ENCODE measurements at places on chromosomes 7 and 10.

GRCh38 chr10:100731407-100732240 lies 13.8 kb upstream of the PAX2 start:
- DNase-seq: no peak

- peak; percentile 77 for DNase-seq
These were observed 172.3 kb upstream of the ADO start for GRCh38 chr10:62632071-62632809.

- peak; percentile 43 for DNase-seq
These were observed 92.0 kb upstream of the MACROH2A2 start for GRCh38 chr10:69960606-69960987.

DNA sequence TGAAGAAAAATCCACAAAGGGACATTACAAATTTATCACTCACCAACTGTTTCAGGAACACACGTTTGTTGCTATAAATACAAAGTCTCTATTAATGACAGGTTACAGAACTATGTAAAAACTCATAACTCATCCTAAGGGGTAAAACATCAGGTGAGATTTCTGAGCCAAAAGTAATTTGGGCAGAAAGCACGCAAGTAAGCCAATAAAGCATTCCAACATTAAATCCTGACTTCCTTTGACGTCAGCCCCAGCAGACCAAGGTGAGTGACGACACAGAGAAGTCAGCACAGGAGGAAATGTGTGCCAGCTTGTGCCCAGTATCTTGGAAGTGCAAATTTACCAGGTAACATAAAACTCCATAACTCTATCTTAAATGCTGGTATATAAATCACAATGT lies 45.7 kb downstream of the IMMP2L start:
- no peak for DNase-seq

DNA sequence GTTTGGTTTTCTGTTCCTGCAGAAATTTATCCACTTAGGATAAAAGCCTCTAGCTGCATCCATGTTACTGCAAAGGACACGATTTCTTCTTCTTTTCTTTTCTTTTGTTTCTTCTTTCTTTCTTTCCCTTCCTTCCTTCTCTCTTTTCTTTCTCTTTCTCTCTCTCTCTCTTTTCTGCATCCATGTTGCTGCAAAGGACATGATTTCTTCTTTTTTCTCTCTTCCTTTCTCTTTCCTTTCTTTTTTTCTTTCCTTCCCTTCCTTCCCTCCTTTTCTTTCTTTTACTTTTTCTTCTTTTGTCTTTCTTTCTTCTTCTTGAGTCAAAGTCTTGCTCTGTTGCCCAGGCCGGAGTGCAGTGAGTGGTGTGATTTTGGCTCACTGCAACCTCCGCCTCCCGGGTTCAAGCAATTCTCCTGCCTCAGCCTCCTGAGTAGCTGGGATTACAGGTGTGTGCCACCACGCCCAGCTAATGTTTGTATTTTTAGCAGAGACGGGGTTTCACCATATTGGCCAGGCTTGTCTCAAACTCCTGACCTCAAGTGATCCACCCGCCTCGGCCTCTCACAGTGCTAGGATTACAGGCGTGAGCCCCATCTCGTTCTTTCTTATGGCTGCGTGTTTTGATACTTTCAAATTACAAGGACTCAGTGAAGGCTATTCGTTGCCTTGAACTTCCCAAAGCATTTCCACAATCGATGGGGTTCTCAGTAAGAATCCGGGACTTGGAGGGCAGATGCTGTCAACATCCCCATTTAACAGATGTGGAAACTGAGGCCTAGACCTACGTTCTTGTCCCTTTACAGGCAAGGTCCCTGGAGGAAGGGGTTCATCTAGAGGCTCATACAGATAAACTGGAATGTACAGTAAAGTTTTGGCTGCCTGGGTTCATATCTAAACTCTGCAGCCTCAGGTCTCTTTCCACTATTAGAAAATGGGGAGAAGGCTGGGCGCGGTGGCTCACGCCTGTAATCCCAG lies 1.9 kb upstream of the GNB2 start:
- DNase-seq: no peak

- DNase-seq: no peak
These were observed 92.0 kb upstream of the CELF2 start for GRCh38 chr10:10925667-10926066.

DNA sequence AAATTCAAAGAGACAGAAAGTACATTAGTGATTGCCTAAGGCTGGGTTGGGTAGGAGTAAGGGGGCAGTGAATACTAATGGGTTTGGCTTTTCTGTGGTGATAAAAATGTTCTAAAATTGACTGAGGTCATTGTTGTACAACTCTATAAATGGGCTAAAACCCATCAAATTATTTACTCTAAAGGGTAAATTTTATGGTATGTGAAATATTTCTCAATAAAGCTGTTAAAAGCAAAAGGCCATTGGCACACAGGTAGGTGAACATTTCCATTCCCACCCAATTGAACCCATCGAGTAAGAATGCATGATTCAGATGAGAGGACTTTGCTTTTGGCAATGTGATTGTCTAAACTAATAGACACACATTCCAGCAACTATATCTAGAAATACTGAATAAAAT lies 579.4 kb downstream of the GATA3 start:
- no peak for DNase-seq

GRCh38 chr7:113774182-113774807 lies 144.5 kb downstream of the PPP1R3A start:
- DNase-seq: no peak

DNA sequence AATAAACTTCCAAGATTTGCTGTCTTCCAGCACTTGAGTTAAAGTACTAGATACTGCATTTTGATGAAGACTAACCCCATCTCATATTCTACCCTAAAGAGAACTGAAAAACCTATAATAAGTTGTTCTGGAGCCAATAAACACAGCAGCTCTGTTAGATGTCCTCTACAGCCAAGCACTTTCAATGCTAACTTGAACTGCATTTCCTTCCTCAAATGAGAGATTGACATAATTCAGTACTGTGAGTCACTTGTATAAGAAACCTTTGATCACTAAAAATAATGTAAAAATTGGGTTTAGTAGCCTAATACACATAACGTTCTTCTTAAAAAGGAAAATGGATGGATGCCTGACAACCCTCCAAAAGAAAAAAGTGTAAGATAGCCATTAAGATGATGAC lies 81.3 kb downstream of the ITGB8 start:
- no peak for DNase-seq

GRCh38 chr7:107955394-107955793 lies 47.6 kb downstream of the LAMB1 start:
- no peak for DNase-seq

DNA sequence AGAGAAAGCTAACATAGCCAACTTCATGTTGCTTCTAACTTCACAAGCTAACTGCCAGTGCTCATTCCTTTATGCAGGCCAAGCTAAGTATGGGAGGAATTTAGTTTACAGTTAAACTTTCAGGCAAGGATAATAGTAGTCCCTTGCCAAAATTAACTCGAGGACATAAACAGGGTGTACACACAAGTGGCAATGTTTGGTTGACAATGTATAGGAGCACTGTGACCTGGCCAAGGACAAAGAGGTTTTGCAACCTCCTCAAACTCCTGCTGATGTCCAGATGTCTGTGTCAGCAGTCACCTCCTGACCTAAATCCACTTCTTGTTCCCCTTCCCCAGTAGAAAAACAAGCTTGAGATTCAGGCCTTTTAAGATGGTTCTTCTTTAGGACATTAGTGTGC lies 494.6 kb upstream of the KLF6 start:
- no peak for DNase-seq

- no peak for DNase-seq
These were observed 7.1 kb downstream of the CCSER2 start for GRCh38 chr10:84335516-84335915.

DNA sequence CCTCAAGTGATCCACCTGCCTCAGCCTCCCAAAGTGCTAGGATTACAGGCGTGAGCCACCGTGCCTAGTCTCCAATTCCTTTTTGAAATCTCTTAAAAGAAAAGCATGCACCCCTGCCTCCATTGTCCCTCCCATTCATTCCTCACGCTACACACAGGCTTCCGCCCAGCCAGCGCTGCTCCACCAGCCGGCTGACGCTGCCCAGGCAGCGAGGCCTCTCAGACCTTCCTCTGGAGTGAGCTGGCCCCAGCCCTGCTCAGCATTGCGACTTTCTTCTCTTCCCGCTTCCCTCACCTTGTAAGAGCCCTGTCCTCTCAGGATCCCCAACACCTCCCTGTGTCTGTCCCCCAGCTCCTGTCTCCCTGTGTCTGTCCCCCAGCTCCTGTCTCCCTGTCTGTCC lies 23.6 kb downstream of the RGS10 start:
- DNase-seq: no peak

GRCh38 chr7:131032786-131033185 lies 294.9 kb upstream of the MKLN1 start:
- no peak for DNase-seq

DNA sequence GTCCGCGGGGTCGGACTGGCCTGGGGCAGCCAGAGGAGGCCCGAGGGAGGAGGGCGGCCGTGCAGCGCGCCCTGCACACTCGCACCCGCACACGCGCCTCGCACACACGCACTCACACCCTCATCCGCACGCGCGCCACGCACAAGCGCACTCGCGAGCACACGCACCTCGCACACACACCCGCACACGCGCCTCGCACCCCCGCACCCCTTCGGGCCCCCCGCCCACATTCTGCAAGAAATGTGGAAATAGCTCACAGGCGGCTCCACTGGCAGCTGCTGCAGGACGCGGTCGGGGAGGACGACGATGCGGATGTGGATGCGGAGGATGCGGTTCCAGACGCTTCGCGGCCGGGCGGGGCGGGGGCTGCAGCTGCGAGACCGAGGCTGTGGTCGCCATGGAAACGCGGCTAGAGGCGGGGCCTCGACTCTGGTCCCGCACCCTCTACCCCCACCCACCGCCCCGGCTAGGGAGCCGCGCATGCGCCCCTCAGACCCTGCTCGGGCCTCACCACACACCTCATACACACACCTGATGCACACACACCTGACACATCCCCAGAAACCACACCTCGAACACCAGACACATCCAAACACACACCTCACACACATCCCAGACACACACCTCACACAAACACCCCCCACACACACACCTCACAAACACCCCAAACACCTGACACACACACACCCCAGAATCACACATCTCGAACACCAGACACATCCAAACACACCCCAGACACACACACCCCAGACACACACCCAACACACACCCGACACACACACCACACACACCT lies at the start of gene CALY:
TSS of gene CALY (minus strand) at position 320 of the 793 bp plus-strand sequence. CDS start 7,907 bp downstream, outside the sequence.
- peak; percentile 66 for DNase-seq

DNA sequence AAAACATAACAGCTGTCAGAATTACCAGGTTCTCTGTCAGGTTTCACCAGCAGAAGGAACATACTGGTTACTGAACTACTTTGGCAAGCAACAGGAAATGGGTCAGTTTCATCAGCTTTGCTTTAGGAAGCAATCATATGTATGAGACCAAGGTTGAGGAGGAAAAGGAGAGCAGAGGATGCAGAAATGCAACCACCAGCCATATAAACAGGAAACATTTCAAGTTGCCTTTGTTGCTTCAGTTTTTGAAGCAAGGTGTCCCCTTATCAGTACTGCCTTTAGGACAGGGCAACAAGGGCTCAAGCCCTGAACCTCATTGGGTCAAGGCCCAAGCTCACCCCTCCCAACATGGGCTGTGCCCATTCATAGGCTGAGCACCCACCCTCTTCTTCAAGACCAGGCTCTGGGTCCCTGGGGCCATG lies 10.2 kb downstream of the HIPK2 start:
- no peak for DNase-seq

- DNase-seq: no peak
These were observed 142.0 kb upstream of the AGK start for GRCh38 chr7:141409219-141409618.

DNA sequence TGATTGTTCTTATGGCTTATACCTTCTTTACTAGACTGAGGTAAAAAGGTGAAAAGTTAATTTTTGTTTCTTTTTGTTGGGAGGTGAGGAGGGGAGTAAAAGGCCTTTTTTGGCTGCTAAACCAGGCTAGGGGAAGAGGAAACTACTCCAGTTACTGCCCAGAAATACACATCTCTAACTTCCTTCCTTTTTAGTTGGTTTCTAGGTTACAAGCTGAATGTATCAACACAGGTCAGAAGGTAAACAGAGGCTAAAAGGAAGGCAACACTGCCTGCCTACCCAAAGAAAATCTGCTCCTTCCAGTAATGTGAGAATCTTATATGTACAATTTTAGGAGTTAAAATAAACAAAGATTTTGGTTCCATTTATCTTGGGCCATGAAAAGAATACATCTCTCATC lies 140.4 kb downstream of the NRBF2 start:
- no peak for DNase-seq

- DNase-seq: no peak
These were observed 362.8 kb upstream of the FOXK1 start for GRCh38 chr7:4319280-4319679.

GRCh38 chr10:9209105-9209798 lies 1154.8 kb downstream of the GATA3 start:
- peak; percentile 34 for DNase-seq

- no peak for DNase-seq
These were observed 104.3 kb downstream of the AHR start for GRCh38 chr7:17402628-17403278.

- DNase-seq: peak; percentile 32
These were observed 29.4 kb upstream of the SGMS1 start for GRCh38 chr10:50653142-50653541.

DNA sequence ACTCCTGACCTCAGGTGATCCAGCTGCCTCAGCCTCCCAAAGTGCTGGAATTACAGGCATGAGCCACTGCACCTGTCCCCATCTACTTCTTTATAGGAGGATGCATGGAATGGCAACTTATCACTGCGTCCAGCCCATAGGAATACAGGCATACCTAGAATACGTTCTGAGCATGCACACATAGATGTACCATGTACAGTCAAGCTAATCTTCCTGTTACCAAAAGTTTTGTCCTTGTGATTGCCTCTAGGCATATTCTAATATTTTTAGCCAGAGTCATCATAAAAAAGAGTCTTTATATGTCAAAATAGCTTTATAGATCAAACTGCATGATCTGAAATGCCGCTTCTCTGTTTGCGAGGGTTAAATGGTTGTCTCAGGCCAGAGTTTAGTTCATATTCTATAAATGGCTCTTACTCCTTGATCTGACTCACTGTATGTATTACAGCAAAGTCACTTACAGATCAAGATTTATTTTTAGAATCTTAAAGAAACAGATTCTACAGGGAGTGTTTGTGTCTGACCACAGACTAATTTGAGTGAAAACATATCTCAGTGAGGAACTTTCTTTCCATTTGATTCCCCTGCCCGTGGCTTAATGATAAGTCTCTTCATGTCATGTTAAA lies 210.9 kb downstream of the CREB5 start:
- no peak for DNase-seq

DNA sequence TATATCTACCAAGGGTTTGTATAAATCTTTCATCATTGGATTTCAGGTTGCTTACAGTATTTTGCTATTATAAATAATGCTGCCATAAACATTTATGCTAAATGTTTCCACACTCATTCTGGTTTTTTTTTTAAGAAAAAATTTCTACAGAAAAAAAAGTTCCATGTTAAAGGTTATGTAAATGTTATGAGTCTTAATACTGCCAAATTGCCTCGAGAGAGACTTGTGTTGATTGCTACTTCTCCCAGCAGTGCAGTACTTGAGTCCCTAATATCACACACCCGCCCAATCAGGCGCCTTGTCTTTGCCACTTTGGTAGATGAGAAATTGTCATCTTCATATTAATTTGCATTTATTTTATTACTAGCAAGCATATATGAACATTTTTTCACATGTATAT lies 96.7 kb upstream of the TMEM26 start:
- DNase-seq: no peak
